GDM1 (cell line): ENCODE measurements at places on chromosomes 2 and 18.

- no peak for DNase-seq
Measured at GRCh38 chr2:127462461-127462860, 44.2 kb downstream of the PROC start.

DNA sequence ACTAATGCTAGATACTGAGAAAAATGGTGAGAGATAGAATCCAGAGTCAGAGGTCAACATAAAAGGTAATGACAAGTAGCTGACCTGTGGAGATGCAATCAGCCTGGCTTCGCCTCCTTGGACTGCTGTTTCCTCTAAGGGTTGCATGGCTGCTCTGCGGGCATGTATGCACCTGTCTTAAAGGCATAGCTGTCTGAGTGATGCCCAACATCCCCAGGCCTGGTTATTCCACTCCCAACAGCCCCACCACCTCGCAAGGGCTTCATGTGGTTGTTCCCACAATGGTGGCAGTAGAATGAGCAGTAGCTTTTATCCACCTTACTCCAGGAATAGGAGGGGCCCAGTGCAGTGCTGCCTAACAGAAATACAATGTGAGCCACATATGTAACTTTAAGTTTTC lies 69.7 kb upstream of the ALK start:
- no peak for DNase-seq

DNA sequence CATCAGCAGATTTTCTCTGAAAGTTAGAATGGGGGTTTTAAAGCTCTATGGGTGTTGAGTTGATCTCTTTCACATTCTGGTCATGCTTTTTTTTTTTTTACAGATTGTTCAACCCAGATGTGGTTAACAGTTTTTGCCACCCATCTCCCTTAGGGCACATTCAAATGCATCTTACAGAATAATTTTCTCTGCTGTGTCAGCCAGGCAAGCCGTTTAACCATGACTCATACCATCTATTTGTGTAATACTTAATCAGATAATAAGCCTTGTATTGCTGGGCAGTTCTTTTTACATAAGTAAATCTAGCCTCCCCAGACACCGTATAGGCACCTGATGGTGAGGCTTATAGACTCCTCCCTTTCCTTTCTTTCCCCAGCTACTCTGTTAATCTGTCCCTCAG lies 62.0 kb downstream of the TGIF1 start:
- no peak for DNase-seq

GRCh38 chr2:148021886-148022285 lies 995 bp downstream of the MBD5 start:
- no peak for DNase-seq

- no peak for DNase-seq
Measured at GRCh38 chr2:173716458-173717052, 248.6 kb downstream of the SP3 start.

- DNase-seq, result no peak
Measured at GRCh38 chr2:157414050-157414449, 29.8 kb downstream of the CYTIP start.

GRCh38 chr2:158459161-158460003 lies 2.6 kb downstream of the PKP4 start:
- DNase-seq, result no peak

- DNase-seq, result no peak
Measured at GRCh38 chr2:196289000-196289399, 117.6 kb upstream of the STK17B start.

DNA sequence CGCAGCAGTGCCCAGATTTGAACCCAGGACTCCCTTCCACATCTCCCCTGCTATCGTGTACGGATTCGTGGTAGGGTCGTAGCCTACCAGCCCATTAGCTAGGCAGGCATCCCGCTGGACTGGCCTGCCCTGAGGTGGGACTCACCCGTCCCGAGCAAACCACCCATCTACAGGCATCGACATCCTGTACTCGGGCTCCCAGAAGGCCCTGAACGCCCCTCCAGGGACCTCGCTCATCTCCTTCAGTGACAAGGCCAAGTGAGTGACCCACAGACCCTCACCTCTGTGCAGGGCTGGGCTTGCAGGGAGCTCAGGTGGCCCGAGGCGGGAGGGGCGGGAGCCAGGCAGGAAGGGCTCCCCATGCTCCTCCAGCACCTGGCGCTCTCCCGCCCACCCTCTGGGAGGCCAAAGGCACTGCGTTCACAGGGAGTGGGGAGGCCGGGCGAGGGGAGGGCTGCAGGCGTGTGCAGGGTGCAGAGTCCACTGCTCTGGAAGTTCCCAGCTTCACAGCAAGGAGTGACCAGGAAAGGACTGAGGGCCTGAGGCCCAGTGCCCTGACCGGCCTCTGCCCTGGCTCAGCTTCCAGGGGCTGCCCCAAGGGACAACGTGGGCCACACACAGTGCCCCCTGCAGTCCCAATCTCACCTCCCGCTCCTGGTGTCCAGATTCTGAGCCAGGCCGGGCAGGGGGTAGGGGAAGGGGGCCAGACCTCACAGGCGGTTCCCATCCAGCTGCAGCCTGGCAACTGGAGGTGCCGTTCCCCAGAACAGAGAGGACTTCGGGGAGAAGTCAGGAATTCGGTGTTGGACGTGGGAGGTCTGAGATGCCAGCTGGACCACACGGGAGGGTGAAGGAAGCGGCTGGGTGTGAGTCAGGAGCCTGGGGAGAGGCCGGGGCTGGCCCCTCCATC lies 5.4 kb downstream of the AGXT start:
- DNase-seq, result no peak

DNA sequence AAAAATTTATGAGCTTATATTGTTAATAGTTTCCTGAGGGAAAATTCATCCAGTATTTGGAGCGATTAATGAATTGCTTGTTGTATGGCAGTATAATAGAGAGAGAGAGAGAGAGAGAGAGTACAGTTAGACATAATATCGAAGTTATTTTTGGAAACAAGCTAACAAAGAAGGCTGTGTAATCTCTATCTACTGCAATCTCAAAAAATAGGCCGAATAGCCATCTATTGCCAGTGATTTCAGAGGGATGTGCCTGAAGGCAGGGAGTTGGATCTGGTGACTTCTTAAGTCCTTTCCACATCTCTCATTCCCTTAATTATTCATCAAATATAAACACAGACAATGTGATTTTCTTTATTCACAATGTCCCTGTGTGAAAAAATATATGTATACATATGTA lies 433.1 kb upstream of the RAB12 start:
- no peak for DNase-seq

DNA sequence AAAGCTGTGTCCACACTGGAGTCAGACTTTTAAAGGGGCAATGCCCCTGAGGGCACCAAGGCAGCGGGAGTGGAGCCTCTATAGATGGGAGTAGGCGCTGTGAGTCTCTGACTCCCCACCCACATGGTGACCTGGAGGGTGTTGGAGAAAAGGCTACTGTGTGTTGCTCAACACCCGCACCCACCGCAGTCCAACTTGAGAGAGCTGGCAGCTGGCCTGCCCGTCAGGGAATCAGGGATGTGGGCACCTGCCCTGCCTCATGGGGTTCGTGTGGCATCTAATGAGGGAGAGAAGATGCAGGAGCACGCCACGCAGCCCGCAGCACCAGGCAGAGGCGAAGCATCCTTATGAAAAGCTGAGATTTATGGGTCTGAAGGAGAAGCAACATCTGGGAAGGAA lies 84.2 kb downstream of the KLHL29 start:
- DNase-seq, result no peak

- DNase-seq, result no peak
Measured at GRCh38 chr2:102107741-102108070, 34.8 kb upstream of the IL1R1 start.

GRCh38 chr2:15758848-15759247 lies 167.2 kb downstream of the DDX1 start:
- no peak for DNase-seq

DNA sequence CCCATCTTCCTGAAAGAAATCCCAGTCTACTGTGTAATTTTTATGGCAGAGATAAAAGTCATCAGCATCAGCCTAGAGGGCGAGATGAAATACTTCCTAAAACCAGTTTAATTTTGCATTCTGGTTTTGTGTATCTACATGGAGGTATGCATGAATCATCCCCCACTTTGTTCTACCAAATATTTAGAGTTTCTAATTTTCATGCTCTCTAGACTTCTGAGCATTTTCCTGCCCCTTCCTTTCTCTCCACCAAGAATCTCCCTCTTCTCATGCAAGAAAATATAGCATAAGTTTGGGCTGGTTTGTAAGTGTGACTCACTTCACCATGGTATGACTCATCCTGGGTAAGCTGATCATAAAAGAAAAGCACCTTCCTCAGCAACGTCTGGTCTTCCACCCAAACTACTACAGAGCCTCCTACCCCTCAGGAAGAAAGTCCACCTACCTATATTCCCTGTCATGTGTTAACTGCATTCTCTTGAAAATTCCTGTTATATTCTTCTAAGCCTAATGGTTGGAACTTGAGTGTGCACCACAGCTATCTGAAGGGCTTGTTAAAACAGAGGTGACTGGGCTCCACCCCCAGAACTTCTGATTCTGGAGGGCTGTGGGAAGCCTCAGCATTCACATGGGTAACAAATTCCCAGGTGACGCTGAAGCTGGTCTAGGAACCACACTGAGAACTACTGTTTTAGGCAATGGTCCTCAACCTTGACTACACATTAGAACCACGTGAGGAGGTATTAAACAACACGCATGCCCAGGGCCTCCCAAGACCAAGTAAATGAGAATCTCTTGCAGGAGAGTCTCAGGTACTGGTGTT lies 37.4 kb upstream of the RAPGEF4 start:
- peak; percentile 27 for DNase-seq

DNA sequence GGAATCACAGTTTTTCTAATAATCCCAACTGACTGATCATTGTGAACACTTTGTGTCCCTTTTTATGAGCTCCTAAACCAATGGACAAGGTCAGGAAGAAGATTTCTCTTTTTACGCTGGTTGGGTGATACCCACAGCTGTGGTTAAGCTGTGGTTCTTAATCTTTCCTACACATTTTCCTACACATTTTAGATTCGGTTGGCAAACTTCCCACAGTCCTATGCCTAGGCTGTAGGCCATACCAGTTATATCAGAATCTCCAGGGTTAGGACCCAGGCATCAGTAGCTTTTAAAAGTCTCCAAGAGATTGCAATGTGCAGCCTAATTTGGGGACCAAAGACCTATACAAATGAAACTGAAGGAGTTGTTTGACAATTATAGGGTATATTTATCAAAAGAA lies 203.0 kb downstream of the SP3 start:
- DNase-seq, result no peak

DNA sequence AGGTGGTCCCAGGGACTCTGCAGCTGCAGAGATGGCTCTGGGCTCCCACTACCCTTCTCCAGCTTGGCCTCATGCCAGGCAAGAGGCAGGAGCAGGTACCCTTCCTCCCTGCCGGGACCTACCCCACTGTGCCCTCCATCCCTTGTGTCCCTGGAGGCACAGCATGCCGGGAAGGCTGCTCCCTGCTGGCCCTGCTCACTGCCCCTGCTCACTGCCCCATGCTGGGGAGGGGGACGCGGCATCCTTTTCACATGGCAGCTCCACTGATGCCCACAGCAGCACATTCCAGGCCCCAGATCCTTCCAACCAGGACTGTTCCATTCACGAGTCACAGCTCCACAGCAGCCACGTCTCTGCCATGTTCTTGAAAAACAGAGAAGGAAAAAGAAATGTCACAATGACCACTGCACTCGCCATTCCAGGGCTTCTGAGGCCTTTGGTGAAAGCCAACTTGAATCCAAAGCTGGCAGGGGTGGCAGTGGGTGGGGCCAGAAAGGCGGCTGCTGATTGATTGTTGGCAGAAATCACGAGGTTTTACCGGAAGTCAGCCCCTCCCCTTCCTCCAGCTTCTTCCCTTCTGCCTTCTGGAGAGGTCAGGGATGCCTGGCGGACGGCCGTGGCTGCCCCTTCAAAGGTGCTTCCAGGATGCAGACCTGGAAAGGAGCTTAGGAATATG lies 268.0 kb downstream of the CYP26B1 start:
- no peak for DNase-seq

DNA sequence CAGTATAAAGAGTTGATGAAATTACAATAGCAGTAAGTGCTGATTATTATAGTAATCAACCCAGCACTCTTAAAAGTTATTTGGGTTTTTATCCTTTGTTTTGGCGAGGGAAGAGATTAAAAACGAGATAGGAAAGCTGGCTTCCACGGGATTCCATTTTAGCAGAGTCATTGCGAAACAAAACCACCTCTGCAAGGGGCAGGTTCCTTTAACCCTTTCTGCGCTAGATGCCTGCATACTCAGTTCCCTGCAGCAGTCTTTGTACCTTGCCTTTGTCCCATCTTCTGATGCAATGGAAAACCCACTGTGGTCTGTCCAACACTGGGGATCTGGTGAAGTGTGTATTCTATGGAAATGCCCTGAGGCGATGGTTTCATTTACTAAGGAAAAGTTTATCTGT lies 2.7 kb downstream of the YPEL5 start:
- no peak for DNase-seq

DNA sequence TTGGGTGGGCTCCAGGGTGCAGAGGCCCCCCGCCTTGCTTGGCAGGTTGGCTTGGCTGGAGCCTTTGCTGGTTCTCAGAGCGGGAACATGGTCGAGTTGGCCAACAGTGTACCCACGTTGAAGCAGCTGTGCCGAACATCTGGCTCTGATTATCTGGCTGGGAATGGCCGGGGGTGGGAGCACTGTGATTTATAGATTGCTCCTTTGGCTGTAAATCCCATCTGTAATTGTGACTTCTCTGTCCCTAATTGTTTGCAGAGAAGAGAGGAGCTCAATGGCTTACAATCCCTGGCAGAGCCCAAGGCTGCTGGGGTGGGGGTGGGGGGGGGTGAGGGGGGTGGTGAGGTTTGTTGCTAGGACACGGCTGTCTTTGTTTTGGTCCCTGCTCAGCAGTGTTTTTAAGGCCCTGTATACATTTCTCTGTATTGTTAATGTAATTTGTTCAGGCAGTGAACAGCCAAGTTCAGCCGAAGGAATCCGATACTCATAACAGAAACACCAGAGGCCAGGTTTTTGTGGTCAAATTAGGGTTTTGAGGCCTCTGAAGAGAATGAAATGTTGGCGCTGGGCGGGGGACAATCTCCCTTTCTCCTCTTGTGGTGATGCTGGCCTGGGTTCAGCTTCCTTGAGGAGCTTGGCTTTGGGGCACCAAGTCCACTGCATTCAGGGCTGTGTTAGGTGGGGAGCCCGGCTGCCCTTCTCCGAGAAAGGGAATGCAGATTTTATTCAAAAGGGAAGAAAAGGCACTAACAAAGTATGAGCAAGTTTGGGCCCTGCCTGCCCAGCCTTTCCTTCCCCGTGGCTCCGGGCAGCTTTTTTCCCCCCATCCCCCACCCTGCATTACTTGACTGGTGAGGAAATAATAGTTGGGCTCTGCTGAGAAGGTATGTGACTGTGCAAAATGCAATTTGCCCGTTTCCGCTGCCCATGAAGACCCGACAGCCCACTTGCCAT lies 82.5 kb downstream of the TCF7L1 start:
- no peak for DNase-seq

DNA sequence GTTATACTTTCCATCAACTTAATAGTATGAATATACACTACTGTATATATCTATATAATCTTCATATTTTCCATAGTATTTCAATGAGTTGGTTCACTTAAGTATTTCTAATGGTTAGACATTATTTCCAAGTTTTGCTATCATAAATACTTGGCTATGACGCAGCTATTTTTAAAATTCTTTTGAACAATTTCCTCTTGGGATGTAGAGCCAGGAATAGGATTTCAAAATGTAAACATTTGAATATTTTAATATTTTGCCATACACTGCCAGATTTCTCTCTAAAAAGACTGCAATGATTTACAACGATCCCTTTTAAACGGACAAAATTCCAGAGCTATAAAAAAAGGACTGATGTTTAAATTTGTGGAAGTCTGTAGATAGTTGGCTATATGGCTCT lies 95.6 kb downstream of the NUP35 start:
- DNase-seq, result no peak
